ENCODE measurements at places on chromosomes 6 and 20. TPM values are rescaled to one million over a fixed set of nuclear protein-coding genes. Genes with fewer than 3 reads are reported as not detected.

DNA sequence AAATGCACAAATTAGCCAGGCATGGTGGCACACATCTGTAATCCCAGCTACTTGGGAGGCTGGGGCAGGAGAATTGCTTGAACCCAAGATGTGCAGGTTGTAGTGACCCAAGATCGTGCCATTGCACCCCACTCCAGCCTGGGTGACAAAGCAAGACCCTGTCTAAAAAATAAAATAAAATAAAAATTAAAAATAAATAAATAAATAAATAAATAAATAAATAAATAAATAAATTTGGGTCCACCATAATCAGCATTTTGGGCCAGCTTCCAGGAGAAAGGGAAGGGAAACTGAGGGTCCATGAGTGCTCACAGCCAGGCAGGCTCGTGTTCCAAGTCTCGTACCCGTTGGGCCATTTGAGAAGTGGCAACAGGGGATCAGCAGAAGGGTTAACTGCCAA, 131.6 kb upstream of the AGPAT4 start:
- DNase-seq: no peak

- DNase-seq: peak; percentile 50
Observed at GRCh38 chr6:122789182-122790027, at the start of gene SMPDL3A. Gene SMPDL3A, plus strand, starts transcription at chr6:122789258. Its CDS starts 89 bp downstream, at chr6:122789347.

DNA sequence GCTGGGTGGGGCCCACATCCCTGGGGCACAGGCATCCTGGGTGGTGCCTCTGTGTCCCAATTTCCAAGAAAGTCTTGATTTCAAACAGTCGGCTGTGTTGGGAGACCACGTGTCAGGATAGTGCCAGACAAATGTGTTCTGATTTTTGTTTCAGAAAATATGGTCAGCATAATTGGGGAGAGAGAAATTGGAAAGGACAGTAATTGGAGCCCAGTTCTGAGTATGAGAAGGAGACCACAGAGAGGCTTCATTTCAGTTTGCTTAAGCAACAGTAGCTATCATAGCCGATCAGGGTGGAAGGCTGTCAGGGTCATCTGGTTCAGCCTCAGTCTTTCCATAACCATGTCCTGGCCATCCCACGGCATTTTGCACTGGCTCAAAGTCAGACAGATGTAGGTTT, 220.7 kb downstream of the CDC5L start:
- no peak for DNase-seq

DNA sequence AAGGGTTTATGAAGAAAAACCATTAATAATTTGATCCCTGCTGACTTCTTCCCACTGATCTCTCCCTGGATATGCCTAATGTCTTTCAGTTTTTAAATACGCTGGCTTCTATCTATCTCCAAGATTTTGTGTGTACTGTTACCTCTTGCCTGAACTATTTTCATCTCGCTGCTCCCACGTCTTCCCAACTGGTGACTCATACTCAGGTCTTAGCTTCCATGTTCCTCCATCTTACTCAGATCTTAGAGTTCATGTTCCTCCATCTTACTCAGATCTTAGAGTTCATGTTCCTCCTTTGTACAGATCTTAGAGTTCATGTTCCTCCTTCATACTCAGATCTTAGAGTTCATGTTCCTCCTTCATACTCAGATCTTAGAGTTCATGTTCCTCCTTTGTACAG, 21.6 kb downstream of the GPR6 start:
- no peak for DNase-seq

GRCh38 chr20:50487397-50487796, 22.8 kb upstream of the PTPN1 start:
- DNase-seq: no peak

- DNase-seq: peak; percentile 89
Observed at GRCh38 chr6:117548797-117549301, 53.5 kb downstream of the GOPC start.

DNA sequence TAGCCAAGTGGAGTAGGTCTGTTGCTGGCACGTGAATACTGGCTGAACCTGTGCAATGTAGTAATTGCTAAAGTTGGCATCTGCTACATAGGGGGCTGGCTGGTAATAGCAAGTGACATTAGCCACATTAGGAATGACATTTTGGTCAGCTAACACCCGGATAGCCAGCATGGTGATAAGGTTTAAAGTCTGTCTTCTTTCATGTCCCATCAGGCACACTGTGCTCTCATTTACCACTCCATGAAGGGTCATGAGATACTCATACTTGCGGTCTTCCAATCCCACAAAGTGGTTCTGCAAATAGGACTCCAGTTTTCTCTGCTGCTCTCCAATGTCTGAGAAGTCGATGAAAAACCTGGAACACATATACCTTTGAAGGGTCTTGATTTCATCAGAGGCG, 2.8 kb downstream of the TENT5A start:
- DNase-seq: no peak

DNA sequence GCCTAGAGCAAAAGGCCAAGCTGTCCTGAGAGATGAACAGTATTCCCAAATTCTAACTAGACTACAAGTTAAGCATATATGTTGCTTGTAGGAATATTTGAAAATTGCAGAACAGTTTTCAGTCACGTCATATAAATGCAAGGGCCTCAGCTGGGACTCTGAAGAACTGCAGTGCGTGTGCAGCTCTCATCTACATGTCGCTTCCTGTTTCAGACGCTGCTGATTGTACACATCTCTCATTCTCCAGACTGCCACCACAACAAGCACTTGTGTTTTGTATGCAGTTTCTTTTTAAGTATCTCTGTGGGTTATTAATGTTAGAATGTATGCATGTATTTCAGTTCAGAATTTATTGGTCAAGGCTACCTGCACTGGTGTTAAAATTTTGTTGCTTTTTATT, 119.7 kb downstream of the MAP3K4 start:
- no peak for DNase-seq

GRCh38 chr20:6882561-6883291, 115.2 kb downstream of the BMP2 start:
- DNase-seq: peak; percentile 75

- DNase-seq: peak; percentile 29
Observed at GRCh38 chr6:129264480-129265045, 381.6 kb downstream of the LAMA2 start.

DNA sequence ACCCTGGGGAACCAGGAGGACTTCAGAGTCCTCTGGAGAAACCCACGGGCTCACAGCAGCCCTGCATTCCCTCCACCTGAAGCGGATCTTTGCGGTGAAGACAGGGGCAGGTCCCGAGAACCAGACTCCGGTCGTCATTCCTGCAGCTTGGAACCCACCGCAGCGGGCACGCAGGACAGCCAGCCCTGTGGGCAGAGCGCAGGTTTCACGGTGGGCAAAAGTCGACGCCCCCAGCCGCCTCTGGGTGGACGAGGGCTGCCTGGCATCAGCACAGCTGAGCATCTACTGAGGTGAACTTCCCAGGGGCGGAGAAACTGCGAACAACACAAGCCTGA, 118.3 kb downstream of the PSMB1 start:
- DNase-seq: no peak

- DNase-seq: peak; percentile 57
Observed at GRCh38 chr6:150207931-150208570, 65.2 kb downstream of the PPP1R14C start.

DNA sequence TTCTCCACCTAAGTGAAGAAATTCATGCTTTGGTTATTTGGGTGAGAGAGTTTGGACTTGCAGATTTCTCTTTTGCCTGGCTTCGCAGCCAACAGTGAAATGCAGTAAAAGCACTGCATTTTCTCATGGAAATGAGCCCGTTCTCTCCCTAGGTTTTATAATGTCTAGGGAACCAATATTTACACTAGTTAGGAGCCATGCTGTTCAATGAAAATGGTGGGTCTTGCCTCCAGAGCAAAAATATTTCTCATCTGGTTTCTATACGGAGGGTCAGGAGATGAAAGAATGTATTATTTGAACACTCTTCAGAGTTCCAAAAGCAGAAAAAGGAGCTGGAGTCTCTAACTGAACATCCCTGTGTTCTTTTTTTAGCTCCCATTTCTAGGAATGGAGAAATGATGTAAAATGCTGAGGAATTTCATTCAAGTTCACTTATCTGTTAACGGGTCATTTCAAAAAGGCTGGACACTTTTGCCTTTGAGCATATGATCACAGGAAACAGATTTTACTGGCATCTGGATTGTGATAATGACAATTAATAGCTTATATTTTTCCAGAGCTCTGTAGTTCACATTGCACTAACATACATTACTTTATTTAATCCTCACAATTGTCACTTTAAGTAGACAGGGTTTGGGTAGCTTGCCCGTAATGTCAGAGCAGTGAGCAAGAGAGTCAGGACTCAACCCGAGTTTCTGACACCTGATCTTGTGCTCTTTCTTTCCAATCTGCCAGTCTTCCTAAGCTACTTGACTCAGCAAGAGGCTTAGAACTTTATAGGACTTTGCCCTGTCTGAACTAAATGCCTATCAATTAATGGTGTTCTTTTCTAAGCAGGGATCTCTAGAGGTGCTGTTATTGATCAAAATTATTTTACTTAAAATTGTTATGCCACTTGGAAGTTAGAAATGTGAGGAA, 78.0 kb downstream of the PPP1R14C start:
- peak; percentile 6 for DNase-seq

- no peak for DNase-seq
Observed at GRCh38 chr6:16793828-16794412, 32.7 kb upstream of the ATXN1 start.

- no peak for DNase-seq
Observed at GRCh38 chr20:6613280-6613861, 154.1 kb upstream of the BMP2 start.

- no peak for DNase-seq
Observed at GRCh38 chr6:36095497-36096391, 34.6 kb upstream of the MAPK13 start.

DNA sequence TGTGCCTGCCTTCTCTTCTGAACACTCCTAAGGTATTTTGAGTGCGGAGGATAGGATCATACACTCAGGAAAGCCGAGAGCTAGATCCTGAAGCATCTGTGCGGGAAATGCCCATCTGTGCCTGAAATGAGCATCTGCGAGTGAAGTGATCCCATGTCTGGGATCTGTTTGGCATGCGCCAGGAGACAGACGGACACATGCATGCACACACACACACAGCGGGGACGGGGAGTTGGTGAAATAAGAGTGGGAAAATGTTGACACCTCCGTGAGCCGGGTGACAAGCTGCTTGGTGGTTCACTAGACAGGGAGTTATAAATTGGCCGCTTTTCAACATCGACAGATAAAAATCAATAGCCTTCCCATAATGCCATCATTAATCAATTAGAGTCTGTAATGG, 13.8 kb downstream of the SYNJ2 start:
- no peak for DNase-seq

GRCh38 chr6:131519670-131520436, 53.2 kb upstream of the ARG1 start:
- DNase-seq: peak; percentile 30

DNA sequence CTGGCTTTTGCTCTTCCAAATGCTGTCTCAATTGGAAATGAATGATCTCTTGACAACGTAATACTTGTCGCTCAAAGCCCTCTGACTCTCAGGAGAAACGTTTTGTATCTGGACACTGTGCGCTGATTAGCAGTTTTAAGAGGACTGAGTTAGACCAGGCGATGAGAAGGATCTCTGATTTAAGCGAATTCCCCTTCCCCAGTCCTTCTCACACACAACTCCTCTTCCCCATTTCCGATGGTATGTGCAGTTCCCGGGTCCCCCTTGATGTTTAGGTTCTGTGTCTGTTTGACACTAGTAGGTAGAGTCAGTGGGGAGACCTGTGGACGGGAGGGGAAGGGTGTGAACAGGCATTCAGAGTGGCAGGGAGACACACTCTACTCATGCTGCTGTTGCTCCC, 2.5 kb downstream of the ZDHHC14 start:
- no peak for DNase-seq

DNA sequence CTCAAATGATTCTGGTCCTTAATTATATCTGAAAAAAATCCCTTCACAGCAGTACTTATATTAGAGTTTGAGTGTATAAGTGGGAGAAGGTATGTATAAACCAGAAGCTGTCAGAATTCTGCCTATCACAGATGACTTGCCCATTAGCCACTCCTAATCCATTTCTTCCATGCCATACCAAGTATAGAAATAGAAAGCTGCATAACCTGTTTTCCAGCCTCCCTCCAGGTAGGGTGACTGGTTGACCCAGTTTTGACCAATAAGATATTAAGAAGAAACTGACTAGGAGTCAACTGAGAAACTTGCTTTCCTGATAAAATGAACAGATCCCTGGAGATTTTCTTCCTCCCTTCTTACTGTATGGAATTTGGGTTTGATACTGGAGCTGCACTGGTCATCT, 112.2 kb upstream of the GRIK2 start:
- no peak for DNase-seq

- DNase-seq: no peak
Observed at GRCh38 chr6:51474022-51474975, 613.1 kb downstream of the PKHD1 start.

- no peak for DNase-seq
Observed at GRCh38 chr6:134134654-134135053, 82.2 kb upstream of the SLC2A12 start.

DNA sequence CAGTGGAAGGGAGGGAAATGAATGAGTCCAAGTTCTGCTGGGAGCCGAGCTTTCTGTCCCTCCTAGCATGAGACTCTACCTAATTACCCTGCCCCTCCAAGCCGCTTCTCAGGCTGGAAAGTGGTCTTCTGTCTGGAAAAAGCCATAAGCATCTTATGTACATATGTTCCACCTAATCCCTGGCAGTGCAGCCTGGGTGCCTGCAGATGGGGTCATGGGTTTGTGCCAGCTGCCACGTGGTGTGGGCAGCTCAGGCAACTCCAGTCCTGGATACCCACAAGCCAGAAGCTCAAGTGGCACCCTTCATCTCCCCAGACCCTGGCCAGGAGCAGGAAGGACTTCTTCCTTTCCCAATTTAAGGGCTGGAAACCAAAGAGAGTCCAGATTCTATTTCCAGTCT, 253.1 kb downstream of the LY86 start:
- DNase-seq: no peak

GRCh38 chr20:4289875-4290274, 274.5 kb upstream of the RNF24 start:
- DNase-seq: no peak

DNA sequence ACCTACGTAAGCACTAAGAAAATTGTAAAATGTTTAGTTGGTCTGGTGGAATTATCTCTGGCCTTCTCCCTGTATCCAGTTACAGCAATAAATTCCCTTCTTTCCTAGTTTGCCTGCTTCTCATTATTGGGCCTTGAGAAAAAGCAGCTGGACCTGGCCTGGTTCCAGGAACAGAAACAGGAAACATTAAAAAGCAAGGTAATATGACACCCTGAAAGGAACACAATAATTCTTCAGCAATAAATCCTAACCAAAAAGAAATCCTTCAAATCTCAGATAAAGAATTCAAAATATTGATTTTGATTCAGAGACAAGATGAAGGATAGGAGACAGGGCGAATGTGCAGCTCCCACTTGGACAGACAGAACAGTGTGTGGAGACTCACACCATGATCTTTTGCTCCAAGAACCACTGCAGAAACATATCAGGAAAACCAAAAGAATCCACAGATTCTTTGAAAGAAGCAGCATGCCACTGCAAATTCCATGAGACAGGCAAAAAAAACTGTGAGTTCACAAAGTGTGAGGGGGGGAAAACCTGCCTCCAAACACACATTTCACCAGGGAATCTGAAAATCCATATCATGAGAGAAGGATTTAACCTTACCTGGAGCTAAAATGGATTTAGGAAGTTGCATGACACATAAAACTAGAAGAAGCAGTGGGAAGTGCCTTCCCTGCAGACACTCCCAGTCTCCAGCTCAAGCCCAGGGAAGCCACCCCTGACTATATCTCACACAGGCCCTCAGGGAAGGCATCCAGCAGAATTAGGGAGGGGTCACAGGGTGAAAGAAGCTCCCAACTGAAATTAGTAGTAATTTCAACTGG, 28.9 kb downstream of the TREM1 start:
- peak; percentile 39 for DNase-seq

Gene PRDM13
- not detected for total RNA-seq

Gene ZSCAN23
- total RNA-seq: 4.8 TPM

Gene CLPSL2
- total RNA-seq: not detected

Gene C20orf144
- not detected for total RNA-seq

Gene SGK1
- total RNA-seq: 118 TPM

Gene RMND1
- 25.9 TPM for total RNA-seq

Gene VSTM2L
- total RNA-seq: 17.7 TPM
